Eye (tissue), 1 donor: ENCODE measurements at places on chromosomes 13 and 19.

- no peak for DNase-seq
These were observed 477.3 kb downstream of the KLF12 start for GRCh38 chr13:73656863-73657262.

GRCh38 chr19:20964798-20965197 lies 41.7 kb downstream of the ZNF85 start:
- no peak for DNase-seq

GRCh38 chr13:80501556-80501955 lies 160.6 kb upstream of the SPRY2 start:
- no peak for DNase-seq

DNA sequence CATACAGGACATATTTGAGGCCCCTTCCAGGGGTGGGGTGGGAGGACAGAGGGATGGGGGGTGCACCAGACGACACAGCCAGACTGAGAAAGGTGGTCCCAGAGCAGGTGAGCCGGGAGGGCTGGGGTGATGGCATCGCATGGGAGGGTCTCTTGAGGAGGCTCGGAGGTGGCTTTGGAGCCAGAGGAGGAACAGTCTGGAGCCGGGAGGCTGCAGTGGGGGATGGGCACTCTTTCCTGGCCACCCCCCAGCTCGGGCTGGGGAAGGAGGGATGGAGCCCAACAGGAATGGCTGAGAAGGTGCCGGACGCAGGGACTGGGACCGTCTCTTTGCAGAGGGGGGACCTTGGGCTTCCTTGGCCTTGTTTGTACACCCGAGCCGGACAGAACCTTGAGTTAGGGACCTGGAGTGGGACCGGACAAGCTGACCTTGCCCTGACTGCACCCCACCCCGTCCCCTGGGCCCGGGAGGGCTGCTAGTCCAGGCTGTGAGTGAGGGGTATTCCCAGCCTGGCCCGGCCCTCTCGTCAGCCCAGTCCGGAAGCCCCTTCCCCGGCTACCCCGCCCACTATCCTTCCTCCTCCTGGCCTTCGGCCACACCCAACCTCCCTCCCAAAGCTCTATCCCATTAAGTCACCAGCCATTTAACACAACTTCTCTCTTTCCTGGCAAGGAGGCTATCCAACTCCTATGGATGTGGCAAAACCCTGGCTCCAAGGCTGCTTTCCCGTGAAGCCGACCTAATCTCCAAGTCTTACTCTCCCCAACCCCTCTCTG lies 816 bp upstream of the TBXA2R start:
- no peak for DNase-seq

GRCh38 chr19:31518216-31519020 lies 169.2 kb upstream of the TSHZ3 start:
- DNase-seq: peak; percentile 28

GRCh38 chr13:93727211-93728141 lies 500.9 kb downstream of the GPC6 start:
- no peak for DNase-seq
